CD4-positive, alpha-beta T cell treated with Interleukin-15 for 1 hour (primary cell): ENCODE measurements at places on chromosomes 1 and 21.
A peak's percentile ranks its signal among the peaks of the same experiment; 100 is the strongest.

DNA sequence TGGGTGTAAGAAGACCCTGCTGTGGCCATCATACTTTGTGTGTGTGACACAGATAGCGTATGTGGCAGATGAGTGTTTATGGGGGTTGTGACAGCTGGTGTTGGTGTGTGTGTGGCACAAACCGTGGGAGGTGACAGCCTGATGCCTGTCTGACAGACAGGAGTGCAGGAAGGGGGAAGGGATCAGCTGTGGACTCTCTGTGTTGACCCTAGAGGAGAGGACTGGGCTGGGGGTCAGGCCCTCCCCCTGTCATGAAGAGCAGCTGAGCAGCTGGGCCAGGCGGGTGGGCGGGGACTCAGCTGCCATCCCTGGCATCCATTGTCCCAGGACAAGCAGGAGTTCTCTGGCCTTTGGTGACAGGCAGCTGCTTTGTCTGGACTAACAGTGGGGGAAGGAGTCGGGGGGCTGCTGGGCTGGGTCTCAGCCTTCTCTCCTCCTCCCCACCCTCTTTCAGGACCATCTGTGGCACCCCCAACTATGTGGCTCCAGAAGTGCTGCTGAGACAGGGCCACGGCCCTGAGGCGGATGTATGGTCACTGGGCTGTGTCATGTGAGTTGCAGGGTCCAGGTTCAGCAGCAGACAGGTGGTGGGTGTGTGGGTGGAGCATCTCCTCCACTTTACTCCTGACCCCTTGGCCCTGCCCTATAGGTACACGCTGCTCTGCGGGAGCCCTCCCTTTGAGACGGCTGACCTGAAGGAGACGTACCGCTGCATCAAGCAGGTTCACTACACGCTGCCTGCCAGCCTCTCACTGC lies 2.3 kb downstream of the PLK3 start:
- DNase-seq: no peak

DNA sequence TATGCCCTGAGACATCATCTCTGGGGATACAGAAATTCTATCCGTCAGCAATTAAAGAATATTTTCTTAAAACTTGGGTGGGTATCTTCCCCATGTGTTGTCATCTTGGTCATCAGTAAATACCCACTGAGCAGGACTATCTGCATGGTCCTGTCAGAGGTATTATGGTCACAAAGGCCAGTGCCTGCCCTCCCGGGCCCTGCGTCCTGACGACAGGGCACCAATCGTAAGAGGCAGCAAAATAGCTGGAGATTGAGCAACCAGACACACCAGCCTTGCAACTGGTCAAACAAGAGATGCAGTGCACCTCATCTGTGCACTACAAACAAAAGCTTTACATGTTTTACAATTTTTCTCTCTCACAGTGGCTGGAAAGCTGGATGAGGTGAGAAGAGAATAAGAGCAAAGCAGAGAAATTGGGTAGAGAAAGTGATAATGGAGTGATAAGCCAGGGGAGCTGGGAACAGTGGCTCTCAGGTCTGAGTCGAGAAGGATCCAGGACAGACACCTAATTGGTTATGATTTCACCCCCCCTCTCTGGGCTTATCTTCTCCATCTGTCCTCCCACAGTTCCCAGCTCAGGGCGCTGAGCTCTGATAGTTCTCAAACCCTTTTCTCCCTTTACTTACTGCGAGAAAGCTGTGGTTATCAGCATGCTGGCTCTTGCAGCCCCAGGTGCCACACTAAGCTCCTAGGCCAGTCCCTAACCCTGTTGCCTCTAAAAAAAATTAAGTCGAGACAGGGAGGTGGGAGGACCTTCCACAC lies 8.8 kb upstream of the SRP9 start:
- no peak for DNase-seq

- no peak for DNase-seq
These were observed 197.3 kb downstream of the MRPL39 start for GRCh38 chr21:25409978-25410377.

- DNase-seq: no peak
These were observed 632 bp downstream of the TMEM79 start for GRCh38 chr1:156284757-156285156.

GRCh38 chr1:182888736-182889531 lies 49.8 kb downstream of the DHX9 start:
- DNase-seq: no peak

DNA sequence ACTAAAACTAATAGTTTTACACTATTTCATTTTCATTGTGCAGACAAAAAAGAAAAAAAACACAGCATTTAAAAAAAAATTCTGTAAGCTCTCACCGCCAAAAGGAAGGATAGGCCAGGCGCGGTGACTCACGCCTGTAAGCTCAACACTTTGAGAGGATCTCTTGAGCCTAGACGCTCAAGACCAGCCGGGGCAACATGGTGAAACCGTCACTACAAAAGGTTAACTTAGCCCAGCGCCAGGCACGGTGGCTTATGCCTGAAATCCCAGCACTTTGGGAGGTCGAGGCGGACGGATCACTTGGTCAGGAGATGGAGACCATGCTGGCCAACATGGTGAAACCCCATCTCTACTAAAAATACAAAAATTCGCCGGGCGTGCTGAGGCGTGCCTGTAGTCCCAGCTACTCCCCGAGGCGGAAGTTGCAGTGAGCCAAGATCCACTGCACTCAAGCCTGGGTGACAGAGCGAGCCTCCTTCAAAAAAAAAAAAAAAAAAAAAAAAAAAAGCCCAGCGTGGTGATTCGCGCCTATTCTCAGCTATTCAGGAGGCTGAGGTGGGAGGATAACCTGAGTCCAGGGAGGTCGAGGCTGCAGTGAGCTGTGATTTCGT lies 14.3 kb upstream of the SPEN start:
- DNase-seq: peak; percentile 65

DNA sequence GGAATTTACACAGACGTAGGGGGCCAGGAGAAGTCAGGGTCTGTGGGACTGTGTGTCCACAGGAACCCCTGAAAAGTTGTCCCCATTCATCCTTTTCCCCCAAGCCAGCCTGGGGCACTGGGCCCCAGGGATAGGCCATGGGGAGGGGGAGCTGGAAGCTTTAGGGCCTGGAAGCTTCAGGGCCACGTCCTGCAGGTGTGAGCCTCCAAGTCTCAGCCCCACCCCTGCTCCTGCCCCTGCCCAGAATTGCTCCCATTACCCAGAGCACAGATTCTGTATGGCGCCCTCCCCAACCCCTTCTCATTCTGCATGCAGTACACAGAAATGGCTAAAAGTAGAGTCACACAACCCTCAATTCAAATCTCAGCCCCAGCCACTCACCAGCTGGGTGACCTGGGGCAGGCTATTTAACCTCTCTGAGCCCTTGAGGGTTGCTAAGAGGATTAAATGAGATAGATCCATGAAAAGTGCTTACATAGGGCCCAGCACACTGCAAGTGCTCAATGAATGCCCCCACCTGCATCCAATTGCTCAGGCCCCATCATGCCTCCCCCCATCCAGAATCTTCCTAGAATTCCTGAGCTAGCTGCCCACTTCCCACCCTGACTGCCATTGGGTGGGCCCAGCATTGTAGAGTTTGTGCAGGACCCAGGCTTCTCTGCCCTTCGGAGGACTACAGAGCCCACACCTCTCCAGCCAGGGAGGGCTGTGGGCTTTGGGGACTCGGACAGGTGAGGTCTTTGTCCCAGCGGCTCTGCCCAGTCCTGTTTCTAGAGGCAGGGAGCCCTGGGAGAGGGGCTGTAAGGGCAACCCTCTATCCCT lies 6.5 kb downstream of the RAP1GAP start:
- no peak for DNase-seq

- DNase-seq: no peak
These were observed 48.6 kb downstream of the HIVEP3 start for GRCh38 chr1:41870076-41870562.

- no peak for DNase-seq
These were observed 55.0 kb upstream of the ZNF326 start for GRCh38 chr1:89939693-89940438.
